NCI-H1694 (cell line): ENCODE measurements at places on chromosomes 12 and 14.

DNA sequence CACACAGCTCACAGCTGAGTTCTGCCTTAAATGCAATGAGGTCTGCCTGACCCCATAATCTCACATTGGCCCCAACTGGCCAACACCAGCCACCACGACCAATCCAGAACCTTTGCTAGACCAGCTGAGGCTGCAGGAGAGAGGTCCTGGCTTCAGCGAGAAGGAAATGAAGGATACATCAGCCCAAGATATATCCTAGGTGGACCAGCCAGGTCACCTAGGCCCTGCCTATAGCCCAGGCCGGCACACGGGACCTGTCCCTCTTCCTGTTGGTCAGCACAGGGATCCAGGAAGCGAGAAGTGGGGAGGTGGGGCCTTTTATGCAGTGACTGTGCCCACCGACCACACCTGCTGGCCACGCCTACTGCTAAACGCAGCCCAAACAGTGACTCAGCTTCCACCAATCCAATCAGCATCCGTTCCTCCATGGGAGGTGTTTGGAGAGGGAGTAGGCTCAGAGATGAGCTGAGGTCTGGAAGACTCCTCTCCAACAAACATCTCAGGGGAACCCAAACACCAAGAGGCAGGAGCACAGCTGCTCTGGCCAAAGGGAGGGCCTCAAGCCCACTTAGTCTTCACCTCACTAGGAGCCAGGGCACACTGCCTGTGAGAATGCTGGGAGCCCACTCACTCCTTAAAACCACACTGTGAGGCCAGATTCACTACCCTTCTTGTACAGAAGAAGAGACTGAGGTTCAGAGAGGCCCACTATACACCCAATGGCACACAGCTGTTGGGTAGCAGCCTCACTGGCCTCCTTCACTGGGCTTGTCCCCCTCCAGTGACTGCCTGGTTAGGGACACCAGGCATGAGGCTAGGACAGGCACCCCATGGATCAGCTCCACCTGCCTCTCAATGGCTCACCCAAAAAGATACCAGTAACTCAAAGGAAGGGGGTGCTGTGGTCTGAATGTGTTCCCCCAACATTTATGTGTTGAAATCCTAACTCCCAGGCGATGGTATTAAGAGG is 51.3 kb upstream of the PPP2R5C start:
- DNase-seq: no peak

- DNase-seq: no peak
These were observed 47.7 kb downstream of the STON2 start for GRCh38 chr14:81352413-81352812.

DNA sequence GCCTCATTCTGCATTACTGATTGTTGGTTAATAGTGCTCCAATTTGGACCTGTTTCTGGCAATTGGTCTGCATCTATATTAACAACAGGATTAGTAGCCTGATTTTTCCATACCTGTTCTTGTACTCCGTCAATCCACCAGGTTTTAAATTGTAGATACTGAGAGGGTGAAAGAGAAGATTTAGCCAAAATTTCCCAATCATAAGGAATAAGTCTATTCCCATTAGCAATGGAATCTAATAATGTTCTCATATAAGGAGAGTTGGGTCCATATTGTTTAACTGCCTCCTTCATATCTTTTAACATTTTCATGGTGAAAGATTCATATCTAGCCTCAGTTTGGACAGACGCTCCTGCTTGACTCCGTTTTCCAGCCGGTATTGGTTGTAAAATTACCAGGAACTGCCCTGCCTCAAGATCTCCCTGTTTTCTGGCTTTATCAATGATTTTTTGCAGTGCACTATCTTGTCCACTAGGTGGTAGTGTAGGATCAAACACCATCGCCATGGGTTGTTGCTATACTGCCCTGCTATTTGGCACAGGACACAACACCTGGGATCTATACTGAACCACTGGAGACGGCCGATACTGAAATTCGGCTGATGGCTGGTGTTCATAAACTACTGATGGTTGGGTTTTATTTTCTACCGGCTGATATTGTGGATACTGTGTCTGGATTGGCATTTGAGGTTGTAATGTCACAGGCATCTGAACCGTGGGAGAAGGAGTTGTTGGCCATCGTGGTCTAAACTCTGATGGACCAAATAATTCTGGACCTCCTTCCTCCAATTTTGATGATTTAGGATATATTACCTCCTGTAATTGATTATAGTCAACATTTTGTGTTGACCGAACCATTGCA is 25.2 kb downstream of the DHRS4L2 start:
- peak; percentile 83 for DNase-seq

GRCh38 chr12:114163771-114164170 is 197.6 kb upstream of the RBM19 start:
- no peak for DNase-seq

DNA sequence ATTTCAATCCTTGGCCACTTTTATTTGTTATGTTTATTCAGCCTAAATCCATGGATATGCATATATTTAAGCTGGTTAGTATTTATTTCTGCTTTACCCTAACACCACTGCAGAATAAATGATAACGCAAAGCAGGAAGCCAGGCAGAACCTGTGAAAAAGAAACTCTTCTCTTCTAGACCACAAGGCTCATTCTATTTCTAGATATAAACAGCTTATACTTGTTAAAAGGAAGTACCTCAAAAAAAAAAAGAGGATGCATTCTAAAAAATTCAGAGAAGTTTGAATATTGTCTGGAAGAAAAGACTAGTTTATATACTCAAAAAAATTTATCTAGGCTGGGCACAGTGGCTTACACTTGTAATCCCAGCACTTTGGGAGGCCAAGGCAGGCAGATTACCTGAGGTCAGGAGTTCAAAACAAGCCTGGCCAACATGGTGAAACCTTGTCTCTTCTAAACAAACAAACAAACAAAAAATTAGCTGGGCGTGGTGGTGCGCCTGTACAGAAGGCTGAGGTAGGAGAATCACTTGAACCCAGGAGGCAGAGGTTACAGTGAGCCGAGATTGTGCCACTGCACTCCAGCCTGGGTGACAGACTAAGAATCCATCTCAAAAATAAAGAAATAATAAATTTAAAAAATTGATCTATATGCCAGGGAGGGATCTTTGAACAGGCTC is 55.8 kb downstream of the GALNT4 start:
- no peak for DNase-seq

DNA sequence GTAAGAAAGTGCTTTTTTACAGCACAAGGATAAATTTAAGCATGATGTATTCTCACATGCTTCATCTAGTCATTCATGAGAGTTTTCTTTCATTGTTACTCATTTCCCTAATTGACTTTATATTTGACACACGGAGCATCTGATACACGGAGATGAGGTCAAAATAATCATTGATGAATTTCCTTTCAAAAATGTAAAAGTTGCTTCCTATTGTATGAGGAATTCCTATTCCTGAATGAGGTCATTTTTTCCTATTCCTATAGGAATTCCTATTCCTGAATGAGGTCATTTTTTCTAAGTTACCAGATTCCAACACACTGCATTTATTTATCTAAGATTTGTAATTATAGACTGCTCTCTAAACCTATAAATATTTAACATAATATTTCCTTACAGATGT is 316.7 kb upstream of the KITLG start:
- DNase-seq: no peak

- DNase-seq: no peak
These were observed 49.7 kb downstream of the C14orf132 start for GRCh38 chr14:96088911-96089310.

GRCh38 chr12:4958697-4959375 is 49.1 kb downstream of the KCNA1 start:
- DNase-seq: no peak

- no peak for DNase-seq
These were observed 1.2 kb downstream of the PPP1CC start for GRCh38 chr12:110741341-110742095.

DNA sequence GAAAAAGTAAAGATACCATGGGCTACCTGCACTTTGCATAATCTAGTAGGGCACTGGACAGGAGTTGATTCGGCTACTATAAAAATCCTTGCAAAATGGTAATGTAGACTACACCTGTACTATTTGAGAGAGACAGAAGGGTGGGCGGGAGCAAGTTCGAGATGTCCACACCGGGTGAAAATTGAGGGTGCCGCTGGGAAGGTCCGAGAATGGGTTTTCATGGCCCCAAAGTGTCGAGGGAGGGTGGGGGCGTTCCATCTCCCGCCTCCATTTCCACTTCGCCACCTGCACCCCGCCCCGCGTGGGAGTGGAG is 648 bp downstream of the SNX6 start:
- DNase-seq: no peak

DNA sequence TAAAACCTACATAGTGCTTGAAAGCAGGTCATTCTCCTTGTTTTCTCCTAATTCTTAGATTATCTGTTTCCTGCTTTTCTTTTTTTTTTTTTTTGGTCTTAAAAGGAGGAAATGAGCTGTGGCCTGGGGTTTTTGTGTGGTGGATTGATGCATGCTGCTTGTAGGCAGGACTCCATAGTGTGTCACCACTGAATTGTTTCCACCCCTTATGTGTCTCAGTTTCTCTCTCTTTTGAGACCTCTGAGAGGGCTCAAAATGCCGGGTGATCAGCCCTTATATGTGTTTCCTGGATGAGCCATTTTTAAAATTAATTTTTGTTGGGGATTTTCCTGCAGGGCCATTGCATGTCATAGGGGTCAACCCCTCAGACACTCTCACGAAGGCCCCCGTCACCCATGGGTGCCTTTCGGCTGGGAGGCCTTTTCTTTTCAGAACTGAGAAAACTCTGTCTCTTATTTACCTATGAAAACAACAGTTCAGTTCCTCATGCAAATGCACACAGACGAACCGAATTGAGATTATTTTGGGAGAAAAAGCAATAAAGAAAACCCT is 32.0 kb upstream of the LRRK2 start:
- DNase-seq: no peak

DNA sequence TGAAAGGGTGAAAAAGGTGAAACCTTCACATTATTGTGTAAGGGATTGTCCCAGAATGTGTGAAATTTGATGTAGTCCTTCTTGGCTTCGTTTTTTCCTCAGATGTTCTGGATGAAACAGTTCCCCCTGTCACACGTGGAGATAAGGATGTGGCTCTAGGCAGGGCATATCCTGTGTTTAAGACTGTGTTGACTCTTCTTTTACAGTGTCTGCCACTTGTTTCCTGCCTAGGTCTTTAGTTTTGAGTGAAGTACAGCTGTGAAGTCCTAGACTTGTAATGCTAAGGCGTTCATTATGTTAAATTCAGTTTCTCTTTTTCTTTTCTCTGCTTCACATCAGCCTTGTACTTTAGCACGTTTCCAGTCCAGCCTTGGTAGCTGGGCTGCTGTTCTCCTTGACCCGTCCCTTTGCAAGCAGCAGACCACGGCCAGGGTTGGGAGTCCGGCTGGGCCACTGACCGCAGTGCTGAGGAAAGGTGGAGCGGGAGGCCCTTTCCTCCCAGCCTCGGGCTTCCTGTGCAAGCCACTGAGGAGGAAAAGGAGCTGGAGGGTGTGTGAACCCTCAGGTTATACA is 59.1 kb downstream of the RASSF3 start:
- no peak for DNase-seq

DNA sequence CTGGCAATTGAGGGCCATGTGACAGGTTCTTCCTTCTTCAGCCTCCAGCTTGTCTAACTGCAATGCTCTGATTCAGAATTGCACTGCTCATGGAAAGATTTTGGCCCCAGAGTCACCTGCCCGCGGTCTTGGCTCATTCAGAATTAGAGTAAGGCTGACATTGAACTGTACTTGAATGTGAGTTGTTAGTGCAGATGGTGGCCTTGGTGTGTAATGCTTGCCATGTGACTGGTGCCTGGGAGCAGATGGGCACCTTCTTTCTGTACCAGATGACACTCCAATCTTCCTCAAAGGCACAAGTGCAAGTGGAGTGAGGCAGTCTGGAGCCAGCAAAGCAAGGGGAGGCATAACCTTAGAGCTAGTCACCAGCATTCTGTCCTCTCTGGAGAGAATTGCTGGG is 36.5 kb upstream of the ANO4 start:
- peak; percentile 42 for DNase-seq

GRCh38 chr12:75606956-75607355 is 95.5 kb upstream of the KRR1 start:
- DNase-seq: no peak

GRCh38 chr14:59772233-59772632 is 98.3 kb downstream of the RTN1 start:
- no peak for DNase-seq

DNA sequence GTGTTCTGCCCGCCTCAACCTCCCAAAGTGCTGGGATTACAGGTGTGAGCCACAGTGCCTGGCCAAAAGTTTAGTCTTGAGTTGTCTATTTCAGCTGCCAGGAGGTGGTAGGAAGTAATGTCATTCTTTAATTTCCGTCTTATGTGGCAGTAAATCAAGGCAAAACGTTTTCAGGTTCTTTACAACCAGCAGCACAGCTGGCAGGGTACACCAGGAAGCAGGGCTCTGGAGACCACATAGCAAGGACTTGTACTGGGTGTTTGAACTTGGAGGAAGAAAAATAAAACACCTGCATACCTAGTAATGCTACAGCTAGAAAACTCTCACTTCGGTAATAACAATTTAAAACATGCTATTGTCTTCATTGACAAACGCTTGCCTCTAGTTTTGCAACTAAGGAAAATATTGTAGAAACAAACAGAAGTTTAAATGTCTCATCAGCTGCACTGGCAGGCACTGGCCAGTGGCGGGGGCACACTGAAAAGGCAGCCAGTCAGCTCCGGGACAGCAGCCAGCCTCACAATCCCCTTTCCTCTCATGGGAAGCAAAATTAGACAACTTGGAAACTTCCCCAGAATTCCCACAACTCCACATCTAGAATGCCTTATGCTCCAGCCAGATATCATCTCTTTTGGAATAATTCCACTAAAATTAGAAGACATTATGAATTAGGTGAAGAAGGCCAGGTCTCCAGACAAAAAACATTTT is 72.2 kb downstream of the CLIP1 start:
- peak; percentile 17 for DNase-seq

GRCh38 chr14:99809859-99810558 is 16.8 kb downstream of the EML1 start:
- no peak for DNase-seq

GRCh38 chr12:101686176-101686575 is 11.3 kb upstream of the CHPT1 start:
- no peak for DNase-seq

- no peak for DNase-seq
These were observed 143.1 kb upstream of the MYL2 start for GRCh38 chr12:111063295-111064026.

GRCh38 chr14:80535171-80535570 is 323.9 kb upstream of the DIO2 start:
- DNase-seq: no peak

DNA sequence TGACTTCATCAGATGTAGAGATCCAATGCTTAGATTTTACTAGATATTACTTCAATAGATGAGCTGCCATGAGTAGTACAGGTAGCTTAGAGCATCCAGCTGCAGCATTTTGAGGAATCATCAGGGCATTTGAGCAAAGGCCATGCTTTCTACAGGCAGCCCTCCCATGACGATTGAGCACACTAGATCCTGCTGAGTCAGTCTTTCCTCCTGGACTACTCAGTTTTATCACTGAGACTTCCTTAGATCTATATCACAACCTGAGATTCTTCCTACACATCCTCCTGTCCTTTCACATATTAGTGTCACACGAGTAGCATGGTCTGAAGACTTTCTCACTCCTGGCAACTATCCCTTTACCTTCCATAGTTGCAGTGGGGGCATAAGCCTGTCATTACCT is 1401.8 kb downstream of the FSCB start:
- no peak for DNase-seq

GRCh38 chr14:39740454-39740853 is 308.2 kb upstream of the FBXO33 start:
- DNase-seq: no peak
